ENCODE measurements at places on chromosomes 3 and 15.
A peak's percentile ranks its signal among the peaks of the same experiment; 100 is the strongest.

- no peak for DNase-seq
These were observed 31.9 kb upstream of the BFSP2 start for GRCh38 chr3:133367956-133368355.

DNA sequence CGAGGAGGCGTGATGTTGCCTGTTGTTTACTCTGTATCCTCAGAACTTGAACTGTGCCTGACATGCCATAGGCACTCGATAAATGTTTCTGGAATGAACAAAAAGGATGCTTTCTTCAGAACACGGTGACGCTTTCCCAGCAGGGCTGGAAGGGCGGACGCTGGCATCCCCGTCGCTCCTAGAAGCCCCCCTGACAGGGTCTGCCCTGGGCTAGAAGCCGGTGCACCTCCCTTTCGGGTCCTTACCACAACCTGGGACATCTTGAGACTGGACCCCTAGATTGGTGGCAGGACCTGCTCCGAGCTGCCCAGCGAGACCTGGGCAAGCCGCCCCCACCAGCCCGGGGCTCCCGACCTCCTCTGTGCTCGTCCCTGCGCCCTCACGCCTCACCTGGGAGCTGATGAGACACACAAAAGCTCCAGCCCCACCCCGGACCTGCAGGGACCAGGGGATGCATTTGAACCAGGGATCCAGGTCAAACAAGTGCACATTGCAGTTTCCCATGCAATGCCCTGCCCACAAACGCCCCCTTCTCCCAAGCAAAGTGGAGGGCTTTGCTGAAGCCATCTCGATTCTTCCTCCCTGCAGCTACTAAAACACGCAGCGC, 131.2 kb upstream of the MEF2A start:
- no peak for DNase-seq

DNA sequence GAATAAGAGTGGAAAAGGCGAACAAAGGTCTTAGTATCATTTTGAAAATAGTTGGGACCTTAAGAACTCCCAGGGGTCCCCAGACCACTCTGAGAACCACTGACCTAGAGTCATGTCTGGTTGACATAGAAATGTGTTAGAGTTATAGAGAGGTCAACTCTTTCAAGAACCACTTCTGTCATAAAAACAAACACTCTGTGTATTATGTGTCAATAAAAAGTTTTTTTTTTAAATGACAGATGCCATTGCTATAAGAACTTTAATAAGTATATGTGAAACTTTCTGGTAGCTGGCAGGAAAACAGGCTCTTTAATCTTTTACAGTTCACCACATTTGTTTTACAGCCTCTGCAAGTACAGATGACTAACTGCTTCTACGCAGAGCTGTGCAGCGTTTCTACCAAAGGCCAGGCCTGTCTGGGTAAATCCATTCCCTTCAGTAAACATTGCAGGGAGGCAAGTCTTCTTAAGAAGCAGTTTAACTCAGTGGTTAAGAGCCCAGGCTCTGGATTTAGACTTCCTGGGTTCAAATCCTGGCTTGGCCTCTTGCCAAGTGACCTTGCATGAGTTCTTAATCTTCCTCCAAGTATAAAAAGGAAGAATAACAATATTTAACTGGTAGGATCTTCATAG, 56.6 kb downstream of the RFTN1 start:
- no peak for DNase-seq

DNA sequence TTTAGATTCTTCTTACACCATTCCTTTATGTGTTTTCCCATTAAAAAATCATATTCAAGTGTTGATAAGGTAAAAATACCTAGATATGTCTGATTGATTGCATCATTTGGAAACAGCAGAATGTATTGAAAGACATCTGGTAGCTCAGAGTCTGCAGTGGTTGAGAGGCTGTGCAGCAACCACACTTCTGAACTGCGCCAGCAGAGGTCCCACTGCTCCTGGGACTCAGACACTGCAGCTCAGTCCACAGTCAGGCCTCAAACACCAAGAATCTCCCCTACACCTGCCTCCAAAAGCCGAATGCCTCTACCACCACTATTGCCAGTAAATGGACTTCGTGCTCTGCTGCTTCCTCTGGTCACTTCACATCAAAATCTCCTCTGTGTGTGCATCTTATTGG, 176.9 kb upstream of the LMCD1 start:
- peak; percentile 49 for DNase-seq

DNA sequence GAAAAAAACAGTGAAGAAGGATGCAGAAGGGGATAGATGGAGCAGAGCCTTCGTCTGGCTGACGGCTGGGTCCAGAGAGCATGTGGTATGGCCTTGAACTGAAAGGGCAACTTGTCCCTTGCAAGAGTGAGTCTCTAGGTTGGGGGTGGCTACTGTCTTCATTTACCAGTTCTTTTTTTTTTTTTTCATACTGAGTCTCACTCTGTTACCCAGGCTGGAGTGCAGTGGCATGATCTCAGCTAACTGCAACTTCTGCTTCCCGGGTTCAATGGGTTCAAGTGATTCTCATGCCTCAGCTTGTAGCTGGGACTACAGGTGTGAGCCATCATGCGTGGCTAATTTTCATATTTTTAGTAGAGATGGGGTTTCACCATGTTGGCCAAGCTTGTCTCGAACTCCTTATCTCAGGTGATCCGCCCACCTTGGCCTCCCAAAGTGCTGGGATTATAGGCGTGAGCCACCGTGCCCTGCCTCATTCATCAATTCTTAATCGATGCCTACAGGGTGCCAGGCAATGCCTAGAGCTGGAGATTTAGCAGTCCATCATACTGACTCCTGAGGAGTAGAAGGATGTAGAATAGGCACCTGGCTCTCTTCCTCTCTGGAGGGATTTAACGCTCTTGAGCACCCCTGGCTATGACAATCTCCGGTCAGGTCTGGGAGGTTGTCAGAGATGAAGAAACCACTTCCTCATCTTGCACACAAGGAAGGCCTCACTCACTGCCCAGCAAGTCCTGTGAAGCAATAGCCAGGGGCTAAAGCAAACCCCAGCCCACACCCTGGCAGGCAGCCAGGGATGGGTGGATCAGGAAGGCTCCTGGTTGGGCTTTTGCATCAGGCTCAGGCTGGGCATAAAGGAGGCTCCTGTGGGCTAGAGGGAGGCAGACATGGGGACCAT, at the start of gene CAMP:
Gene CAMP (plus strand): TSS at position 880 of the 898 bp plus-strand sequence. CDS start 17 bp downstream, at position 897.
- no peak for DNase-seq

GRCh38 chr15:71443538-71443937, 328.3 kb downstream of the THSD4 start:
- DNase-seq: no peak

- no peak for DNase-seq
These were observed 22.8 kb downstream of the EFCC1 start for GRCh38 chr3:129023909-129024308.

GRCh38 chr3:124570232-124570631, 160.0 kb upstream of the UMPS start:
- DNase-seq: no peak

- DNase-seq: no peak
These were observed 186.6 kb downstream of the UBE2E2 start for GRCh38 chr3:23389686-23390085.

- no peak for DNase-seq
These were observed 162.4 kb upstream of the CGNL1 start for GRCh38 chr15:57213862-57214261.

DNA sequence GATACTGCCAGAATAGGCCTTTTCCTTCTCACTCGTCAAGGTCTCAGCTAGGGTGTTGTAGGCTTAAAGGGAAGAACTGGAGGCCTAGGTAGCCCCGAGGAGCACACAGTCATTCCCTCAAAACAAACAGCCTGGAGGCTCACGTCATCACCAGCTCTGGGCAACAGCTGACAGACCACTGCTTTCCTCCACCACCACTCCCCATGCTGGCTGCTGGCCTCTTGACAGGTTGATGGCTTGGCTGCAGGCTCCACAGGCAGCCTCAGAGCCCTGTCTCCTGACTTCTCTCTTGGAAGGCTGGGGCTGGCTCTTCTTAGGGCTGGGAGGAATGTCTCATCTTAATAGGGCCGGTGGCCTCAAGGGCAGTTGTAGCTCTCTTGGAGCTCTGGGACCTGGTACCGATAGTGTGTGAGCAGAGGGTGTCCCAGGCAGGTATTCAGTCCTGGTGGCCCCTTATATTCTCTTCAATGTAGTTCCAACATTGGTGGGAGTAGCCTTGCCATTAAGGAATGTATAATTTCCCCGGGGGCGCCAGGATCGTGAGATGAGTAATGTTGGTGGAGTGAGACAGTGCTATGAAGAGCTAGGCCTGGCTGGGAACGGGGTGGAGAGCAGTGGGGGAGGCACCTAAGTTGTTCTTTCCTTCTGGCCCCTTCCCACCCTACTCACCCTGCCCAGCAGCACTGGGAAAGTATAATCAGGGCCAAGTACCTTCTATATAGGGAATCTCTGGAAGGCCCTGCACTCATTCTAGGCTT, 6.1 kb upstream of the AP2M1 start:
- DNase-seq: no peak

- no peak for DNase-seq
These were observed 118.1 kb downstream of the RPL22L1 start for GRCh38 chr3:170751899-170752293.

- no peak for DNase-seq
These were observed 1.6 kb downstream of the STRA6 start for GRCh38 chr15:74200871-74201419.

GRCh38 chr3:133869586-133869985, 26.1 kb downstream of the RAB6B start:
- no peak for DNase-seq

- no peak for DNase-seq
These were observed 2.4 kb downstream of the GCSAM start for GRCh38 chr3:112130638-112130993.

DNA sequence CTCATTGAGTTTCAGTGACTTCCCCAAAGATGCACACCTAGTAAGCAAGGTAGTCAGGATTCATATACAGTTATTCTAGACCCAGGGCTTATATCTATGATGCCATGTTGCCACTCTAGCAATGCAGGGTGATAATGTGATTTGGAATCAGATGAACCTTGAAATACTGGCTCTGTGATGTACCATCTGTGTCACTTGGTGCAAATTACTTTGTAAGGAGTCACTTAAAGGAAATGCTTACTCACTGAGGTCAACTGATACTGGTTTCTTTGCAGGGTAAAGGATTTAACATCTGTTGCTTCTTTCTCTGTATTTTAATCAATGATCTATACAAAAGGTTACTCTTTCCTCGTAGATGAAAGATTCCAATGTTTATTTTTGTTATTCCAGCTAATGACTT, 10.8 kb downstream of the ASB14 start:
- DNase-seq: no peak

- DNase-seq: no peak
These were observed 231.1 kb upstream of the IL12A start for GRCh38 chr3:159757341-159758060.

DNA sequence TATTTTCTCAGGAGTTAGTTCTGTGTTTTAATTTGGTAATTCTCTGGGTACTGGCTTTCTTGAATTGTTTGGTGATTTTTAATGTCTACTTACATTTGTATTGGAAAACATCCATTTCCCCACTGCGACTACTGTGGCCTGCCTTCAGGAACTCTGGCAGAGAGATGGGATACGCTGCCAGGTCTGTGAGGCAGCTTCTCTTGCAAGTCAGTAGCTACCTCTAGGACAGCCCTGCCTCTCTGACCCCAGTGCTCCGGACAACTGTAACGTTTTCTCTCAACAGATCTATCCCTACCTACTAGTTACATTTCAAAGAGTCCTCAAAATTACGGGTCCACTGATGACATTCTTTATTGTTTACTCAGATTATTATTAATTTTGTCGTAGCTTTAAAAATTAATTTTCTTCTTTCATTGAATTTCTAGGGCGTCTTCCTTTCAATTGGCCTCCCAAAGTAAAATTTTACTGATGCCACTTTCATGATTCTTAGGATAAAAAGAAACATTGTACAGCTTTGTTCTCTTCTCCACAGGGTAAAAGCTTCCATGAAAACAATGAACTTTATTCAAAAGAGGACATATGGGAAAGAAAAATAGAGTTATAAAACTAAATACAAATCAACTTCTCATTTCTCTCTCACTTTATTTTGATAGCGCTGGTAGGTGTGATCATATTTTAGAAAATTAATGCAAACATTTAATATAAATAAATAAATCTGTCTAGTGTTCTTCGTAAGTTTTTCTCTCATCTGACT, 123.2 kb upstream of the GOLGA8J start:
- DNase-seq: no peak

DNA sequence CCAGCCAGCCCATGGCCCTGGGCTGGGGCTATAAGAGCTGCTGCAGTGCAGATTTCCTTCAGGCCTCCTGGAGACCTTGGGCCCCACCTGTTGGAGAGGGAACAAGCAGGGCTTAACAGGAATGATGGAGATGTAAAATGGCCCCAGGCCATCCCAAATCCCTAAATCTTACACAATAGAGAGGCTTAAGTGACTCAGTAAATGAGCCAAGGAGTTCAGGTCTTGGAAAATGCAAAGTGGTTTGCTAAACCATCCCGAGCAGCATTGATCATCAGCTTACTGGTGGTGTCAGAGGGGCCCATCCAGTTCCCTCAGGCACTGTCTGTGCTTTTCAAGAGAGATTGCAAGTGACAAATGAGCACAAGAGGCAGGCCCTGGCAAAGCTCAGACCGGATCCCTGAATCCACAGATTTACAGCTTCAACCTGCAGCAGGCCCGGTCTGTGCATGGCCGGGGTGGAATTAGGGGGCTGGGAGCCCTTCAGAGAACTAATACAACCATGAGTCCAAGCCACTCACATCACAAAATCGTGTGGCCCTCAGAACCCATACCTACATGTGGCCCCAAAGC, 325.4 kb downstream of the UACA start:
- no peak for DNase-seq

GRCh38 chr3:162391301-162391700, 894.7 kb downstream of the OTOL1 start:
- DNase-seq: no peak

DNA sequence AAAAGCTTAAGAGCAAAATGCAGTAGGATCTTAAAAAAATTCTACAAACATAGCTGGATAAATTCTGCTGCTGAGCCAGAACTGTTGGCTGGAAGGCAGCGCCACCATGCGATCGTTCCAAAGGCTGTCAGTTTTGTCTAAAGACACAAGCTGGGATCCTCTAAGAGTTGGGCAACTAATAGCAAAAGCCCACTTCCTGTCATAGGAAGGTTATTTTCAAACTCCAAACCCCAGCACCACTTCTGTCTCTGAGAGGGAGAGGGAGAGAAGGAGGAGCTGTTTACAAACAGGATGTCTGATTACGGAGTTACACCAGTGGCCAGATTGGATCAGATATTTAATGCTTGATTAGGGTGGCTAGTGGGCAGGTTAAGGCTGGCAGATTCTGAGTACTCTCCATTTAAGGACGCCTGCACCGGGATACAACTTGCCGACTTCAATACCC, 44.0 kb downstream of the EIF4E3 start:
- peak; percentile 55 for DNase-seq

GRCh38 chr3:74789111-74789510, 174.7 kb upstream of the CNTN3 start:
- peak; percentile 4 for DNase-seq

DNA sequence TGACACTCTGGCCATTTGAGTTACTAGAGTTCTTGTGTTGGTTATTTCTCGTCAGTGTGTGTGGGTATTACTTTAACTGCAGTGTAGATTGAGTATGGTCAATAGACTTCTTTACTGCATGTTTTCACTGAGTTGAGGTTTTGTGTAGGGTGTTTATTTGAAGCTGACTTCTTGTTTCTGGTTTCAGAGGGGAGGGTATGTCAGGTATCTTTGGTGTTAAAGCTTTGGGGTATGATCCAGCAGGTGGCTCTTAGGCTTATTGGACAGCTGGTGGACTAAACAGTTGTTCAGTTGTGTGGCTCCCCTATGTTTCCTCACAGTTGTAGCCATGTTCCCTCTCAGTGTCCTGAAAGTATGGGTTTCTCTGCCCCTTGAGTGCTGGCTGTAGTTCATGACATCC, 72.0 kb downstream of the AKAP13 start:
- no peak for DNase-seq

GRCh38 chr15:48644827-48645557, 517 bp downstream of the FBN1 start:
- no peak for DNase-seq

GRCh38 chr15:89400782-89401545, 66.3 kb upstream of the POLG start:
- no peak for DNase-seq
